ENCODE measurements at places on chromosomes 7 and 10.

GRCh38 chr7:157875230-157876179 is 538.7 kb downstream of the DNAJB6 start:
- H3K36me3 ChIP-seq = no peaks in the 10 kb centered on the region
- H3K4me3 ChIP-seq = no peak overlapping the region
- no peak overlapping the region for H3K27ac ChIP-seq
- H3K4me1 ChIP-seq = no peaks in the 10 kb centered on the region
- H3K27me3 ChIP-seq = no peaks in the 10 kb centered on the region

DNA sequence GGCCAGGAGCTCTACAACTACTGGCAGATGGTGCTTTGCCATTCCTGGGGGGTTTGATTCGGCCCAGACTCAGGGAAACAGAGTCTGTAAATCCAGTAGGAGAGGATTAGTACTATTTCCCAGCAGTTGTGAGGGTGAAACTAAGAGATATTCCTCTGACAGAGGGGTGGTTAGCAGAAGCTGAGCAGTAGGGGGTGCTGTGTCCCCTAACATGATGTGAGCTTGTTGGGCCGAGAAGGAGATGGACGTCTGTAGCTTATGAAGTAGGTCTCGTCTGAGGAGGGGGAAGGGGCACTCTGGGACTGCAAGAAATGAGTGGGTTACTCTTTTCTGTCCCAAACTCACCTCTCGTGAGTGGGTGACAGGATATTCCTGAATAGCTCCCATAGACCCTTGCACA is 179.2 kb upstream of the MBL2 start:
- H3K27me3 ChIP-seq = no peaks in the 10 kb centered on the region
- no peaks in the 10 kb centered on the region for H3K36me3 ChIP-seq
- H3K27ac ChIP-seq = no peak overlapping the region
- H3K4me1 ChIP-seq = no peaks in the 10 kb centered on the region

DNA sequence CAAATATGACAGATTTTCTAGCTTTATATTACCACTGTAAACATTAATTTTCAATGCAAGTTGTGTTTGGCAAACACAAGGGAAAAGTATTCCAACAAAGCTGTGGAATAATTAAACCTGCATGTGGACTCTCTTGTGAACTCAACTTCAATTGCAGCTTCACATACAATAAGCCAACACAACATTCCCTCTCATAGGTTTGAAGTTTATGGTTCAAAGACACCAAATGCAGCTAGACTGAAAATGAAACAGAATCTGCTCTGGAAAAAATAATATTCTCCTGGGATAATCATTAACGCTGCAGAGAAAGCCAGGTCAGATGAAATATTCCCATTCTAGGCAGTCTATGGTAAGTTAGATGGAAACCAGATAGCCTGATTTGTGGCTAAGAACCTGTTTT is 105.8 kb upstream of the VIPR2 start:
- no peaks in the 10 kb centered on the region for H3K36me3 ChIP-seq
- DNase-seq = no peak
- no peaks in the 10 kb centered on the region for H3K4me1 ChIP-seq
- H3K27ac ChIP-seq = no peak overlapping the region

- no peaks in the 10 kb centered on the region for H3K27me3 ChIP-seq
- H3K4me3 ChIP-seq = no peak overlapping the region
- no peaks in the 10 kb centered on the region for H3K36me3 ChIP-seq
These were observed 493.1 kb downstream of the XPNPEP1 start for GRCh38 chr10:109430043-109430760.

- no peaks in the 10 kb centered on the region for H3K27me3 ChIP-seq
- peaks cover 5% of the 10 kb centered on the region for H3K36me3 ChIP-seq
- DNase-seq = no peak
These were observed 47.7 kb downstream of the MINPP1 start for GRCh38 chr10:87552248-87552929.

- no peaks in the 10 kb centered on the region for H3K36me3 ChIP-seq
- no peaks in the 10 kb centered on the region for H3K27me3 ChIP-seq
- no peak for DNase-seq
- H3K27ac ChIP-seq = peak overlapping the region; percentile 42
- peaks cover 61% of the 10 kb centered on the region for H3K4me1 ChIP-seq
These were observed 96.8 kb upstream of the SAMD8 start for GRCh38 chr10:75014516-75015230.

DNA sequence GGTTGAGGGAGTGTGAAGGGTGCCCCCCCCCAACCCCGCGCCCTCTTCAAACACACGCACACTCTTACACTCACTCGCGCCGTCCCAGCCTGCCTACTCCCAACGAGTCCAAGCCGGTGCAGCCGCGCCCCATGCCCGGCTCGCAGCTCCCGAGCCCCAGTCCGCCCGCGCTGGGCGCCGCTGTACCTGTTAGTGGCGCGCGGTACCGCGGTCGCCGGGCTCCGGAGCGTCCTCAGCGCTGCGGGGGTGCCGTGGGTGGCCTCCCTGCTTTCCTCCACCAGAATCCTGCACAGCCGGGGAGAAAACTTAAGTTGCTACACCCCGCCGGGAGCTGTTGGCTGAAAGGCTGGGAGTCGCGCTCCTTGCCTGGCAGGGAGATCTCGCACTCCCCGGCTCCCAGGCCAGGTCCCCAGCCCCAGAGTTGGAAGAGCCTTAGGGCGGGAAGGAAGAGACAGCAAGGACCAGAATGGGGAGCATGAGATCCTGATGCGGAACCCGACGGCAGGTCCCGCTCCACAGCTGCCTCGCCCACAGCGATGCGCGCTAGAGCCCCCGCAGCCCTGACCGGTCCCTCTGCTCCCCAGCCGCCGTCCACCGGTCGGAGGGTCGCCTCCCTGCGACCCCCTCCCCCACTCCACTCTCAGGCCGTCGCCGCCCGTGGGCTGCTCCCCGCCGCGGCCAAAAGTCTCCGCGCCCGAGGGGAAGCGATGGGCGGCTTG is 863 bp downstream of the ST8SIA6 start:
- no peak overlapping the region for H3K27ac ChIP-seq
- H3K4me3 ChIP-seq = no peak overlapping the region
- H3K4me1 ChIP-seq = no peaks in the 10 kb centered on the region
- H3K27me3 ChIP-seq = no peaks in the 10 kb centered on the region
- no peaks in the 10 kb centered on the region for H3K36me3 ChIP-seq
- DNase-seq = no peak

DNA sequence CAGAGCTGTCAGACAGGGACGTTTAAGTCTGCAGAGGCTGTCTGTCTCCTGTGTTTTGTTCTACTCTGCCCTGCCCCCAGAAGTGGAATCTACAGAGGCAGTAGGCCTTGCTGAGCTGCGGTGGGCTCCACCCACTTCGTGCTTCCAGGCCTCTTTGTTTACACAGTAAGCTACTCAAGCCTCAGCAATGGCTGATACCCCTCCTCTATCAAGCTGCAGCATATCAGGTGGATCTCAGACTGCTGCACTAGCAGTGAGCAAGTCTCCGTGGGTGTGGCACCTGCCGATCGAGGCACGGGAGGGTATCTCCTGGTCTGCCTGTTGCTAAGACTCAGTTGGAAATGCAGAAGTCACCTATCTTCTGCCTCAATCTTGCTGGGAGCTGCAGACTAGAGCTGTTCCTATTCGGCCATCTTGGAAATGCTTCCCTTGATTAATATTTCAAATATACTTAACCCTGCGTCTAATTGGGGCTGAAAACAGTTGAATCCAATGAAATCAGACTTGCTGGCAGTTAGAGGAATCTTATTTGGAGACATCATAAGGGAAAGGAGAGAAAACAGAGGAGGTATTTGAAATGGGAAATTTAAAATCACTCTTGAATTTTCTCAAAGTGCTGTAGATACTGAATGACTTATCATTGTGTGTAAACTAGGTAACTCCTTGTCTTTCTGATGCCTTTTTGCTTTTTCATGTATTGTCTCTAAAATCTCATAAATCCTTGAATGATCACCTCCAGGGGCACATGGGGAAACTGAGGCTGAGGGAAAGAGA is 13.8 kb upstream of the CYP3A5 start:
- no peak for DNase-seq
- no peak overlapping the region for H3K27ac ChIP-seq
- no peaks in the 10 kb centered on the region for H3K27me3 ChIP-seq
- no peaks in the 10 kb centered on the region for H3K4me1 ChIP-seq
- H3K4me3 ChIP-seq = no peak overlapping the region
